Right ventricle myocardium inferior (tissue), 1 donor: ENCODE measurements at places on chromosomes 5 and 9.

- no peak for DNase-seq
Measured at GRCh38 chr9:127237801-127238200, 26.8 kb upstream of the GARNL3 start.

DNA sequence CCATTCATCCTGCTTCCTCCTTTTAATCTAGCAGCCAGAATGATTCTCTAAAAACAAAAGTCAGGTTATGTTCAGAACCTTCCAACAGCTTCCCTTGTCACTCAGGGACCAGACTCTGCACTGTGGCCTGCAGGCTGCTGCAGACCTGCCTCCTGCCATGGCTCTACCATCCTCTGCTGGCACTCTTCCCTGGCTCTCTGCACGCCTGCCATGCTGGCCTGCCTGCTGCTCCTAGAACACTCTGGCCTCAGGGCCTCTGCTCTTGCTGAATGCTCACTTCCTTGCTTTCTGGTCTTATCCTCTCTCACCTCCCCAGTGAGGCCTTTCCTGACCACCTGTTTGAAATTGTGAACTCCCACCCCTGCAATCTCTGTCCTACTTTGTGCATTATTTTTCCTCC is 149.4 kb downstream of the CD180 start:
- DNase-seq, result peak; percentile 75

GRCh38 chr9:20988671-20989315 is 42.6 kb downstream of the HACD4 start:
- DNase-seq, result no peak

- DNase-seq, result no peak
Measured at GRCh38 chr9:137488327-137488653, 29.2 kb upstream of the NSMF start.

GRCh38 chr9:117718085-117718484 is 13.9 kb downstream of the TLR4 start:
- DNase-seq, result no peak

- peak; percentile 17 for DNase-seq
Measured at GRCh38 chr5:149435660-149436059, 56.6 kb upstream of the IL17B start.
